ENCODE measurements at places on chromosomes 11 and 22. TPM values are rescaled to one million over a fixed set of nuclear protein-coding genes. Genes with fewer than 3 reads are reported as not detected.

GRCh38 chr11:83692675-83693074 lies 406.5 kb upstream of the CCDC90B start:
- DNase-seq: no peak

- DNase-seq: no peak
Measured at GRCh38 chr22:37526376-37526775, 7.2 kb upstream of the CARD10 start.

Gene DCUN1D5
- 23.8 TPM for polyA plus RNA-seq

DNA sequence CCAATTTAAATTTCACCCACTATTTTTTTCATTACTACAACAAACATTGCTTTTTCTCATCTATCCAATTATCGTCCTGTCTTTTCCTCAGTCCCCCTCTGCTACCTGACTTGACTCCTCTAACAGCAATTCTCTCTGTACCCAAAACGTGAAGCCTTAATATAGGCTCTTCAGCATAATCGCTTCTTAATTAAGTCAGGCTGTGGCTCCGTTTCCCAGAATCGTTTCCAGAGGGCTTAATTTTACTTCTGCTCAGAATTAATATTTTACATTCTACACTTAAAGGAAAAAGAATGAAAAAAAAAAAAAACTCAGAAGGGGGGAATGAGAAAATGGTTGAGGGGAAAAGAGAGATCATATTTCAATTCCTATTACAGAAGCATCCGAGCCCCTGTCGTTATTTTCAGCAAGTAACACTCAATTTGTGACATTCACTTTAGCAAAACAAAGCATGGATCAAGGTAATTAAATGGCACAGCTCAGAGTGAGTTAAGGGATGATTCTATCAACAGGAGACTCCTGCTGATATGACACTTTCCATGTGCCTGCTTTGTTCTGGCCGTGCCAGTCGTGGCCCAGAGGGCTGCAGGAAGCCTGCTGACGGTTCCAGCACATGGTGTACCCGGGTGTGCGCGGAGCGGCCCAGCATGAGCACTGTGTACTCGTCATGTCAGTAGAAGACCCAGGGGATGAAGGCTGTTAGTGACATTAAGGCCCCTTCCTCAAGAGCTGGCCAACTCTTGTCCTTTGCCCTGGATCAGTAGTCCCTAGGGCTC lies 272.5 kb downstream of the NTM start:
- no peak for DNase-seq

GRCh38 chr11:42234451-42234951 lies 775.0 kb upstream of the LRRC4C start:
- DNase-seq: no peak

DNA sequence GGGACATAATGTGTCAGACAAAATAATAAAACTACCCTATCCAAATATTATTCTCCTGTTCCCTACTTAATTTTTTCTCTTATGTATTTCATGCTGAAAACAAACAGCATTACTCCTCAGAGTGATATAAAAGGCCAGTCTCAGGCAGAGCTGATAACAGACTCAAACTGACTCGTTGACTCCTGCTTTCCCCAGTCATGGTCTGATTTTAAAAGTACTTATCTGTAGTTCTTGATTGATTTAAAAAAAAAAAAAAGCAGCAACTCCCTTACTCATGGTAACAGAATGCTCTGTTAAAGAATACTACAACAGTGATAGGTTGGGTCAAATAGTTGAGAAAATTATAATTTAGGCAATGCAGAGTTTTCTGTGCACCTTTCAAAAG lies 90.3 kb upstream of the BARX2 start:
- DNase-seq: no peak

Gene C1QTNF5
- 46.7 TPM for polyA plus RNA-seq

- DNase-seq: no peak
Measured at GRCh38 chr11:73961321-73961720, 10.5 kb downstream of the DNAJB13 start.

DNA sequence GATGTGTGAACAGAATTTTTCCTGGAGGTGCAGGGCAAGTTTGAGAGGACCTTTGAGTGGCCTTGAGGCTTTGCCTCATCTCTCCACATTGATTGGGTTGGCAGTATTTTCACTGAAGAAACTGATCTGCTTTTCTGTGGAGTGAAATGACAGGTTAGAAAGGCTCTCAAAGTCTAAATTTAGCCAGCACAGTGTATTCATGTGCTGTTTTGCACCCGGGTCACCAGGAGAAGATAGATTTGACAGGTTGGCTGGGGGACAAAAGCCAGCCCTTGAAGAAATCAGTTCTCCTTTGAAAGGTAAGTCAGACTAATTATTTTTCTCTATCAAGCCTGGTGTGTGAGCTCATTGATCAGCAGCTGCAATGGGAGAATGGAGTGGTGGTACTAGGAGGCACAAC lies 152.9 kb downstream of the DBX1 start:
- DNase-seq: no peak

Gene SLC22A9
- not detected for polyA plus RNA-seq

DNA sequence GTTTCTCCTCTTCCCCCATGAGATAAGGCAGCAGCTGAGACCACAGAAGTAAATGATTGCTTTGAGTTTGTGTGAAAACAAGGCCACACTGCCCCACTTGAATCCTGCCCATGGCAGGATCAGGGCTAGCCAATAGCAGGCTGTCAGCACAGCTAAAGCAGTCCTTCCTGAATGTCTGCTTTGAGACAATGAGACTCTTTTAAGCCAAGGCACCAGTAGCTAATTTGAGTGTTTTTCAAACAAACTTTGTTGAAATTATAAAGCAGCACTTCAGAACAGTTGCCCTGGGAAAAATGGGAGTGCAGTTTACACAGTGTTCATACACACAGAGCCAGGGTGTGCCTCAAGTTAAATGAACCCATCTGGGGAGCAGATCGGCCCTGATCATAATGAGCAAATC lies 103.5 kb upstream of the OR5AK2 start:
- DNase-seq: peak; percentile 18

Gene DLG2
- polyA plus RNA-seq: 3.4 TPM

GRCh38 chr22:23849009-23850006 lies 8.4 kb upstream of the SLC2A11 start:
- DNase-seq: no peak

DNA sequence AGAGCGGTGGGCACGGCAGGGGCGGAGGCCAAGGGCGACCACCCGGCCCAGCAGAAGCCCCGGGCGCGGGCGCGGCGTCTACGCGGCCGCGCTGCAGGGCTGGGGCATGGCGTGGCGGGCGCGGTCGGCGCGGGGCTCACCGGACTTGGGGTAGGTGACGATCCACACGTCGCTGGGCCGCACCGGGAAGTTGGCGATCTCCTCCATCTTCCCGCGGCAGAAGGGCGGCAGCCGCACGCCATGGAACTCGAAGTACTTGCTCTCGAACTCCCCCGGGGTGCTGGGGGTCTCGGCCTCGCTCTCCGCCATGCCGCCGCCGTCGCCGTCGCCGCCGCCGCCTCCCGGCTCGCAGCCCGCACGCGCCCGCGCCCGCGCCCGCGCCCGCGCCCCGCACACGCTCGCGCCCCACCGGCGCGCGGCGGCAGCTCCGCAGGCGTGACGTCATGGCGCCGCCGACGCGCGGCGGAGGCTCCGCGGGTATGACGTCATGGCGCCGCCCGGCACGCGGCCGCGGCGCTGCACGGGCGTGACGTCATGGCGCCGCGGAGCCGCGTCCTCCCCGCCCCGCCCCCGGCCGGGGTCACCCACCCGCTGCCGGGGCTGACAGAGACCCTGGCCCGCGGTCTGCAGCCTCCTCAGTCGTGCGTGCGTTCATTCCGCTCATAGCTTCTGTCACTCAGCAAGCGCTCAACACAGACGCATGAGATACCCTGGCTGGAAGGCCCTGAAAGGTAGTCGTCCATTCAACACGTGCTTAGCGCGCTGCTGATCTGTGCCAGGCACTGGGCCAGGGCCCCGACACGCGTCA lies at the start of gene SULT4A1:
Gene SULT4A1 (minus strand): TSS at position 440 of the 808 bp plus-strand sequence. CDS start 131 bp downstream, at position 309.
- DNase-seq: no peak

Gene MYEOV
- 0.13 TPM for polyA plus RNA-seq

DNA sequence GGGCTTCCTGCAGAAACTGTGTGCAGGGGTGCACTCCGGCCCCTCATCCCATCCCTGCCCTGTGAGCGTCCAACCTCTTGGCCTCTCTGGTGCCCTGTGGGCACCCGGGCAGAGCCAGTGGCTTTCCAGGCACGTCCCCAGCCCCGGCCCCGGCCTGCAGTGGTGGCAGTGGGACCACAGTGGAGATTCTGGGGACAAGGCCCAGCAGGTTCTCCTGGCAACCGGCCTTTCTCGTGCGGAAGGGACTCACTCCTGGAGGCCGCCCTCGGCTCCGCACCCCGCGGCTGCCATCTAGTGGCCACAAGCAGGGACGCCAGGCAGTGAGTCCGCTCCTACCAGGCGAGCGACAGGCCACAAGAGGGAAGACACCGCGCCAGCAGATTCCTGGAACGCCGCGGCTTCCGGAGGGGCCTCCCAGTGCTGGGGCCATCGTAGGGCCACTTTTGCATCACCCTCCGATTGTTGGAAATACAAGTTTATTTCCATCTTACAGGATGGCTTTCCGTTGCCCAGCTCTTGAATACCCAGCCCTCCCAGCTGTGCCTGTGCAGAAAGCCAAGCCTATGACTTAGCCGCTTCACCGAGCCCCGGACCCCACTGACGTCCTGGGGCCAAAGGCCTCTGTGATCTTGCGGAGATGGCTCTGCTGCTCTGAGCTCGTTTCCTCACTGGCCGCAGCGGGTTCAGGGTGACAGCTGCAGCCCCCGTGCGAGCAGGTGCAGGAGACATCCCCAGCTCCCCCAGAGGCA lies 357.3 kb downstream of the CTTN start:
- DNase-seq: peak; percentile 7

DNA sequence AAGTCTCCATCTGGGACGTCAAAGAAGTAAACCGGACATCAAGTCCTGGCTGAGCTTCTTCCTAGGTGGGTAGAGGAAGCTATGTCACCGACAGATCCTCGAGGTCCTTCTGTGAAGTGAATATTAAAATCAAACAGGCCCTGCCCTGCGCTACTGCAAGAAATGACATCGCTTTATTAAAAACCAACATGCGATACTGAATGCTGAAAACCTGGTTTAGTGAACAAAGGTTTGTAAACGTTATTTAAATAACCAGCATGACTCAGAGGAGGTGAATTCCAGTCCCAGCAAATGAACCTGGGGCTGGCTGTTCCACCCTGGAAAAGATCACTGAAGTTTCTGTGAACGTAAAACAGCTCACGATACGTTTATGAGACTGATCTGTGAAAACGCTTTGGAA lies 645 bp downstream of the RTCB start:
- no peak for DNase-seq

DNA sequence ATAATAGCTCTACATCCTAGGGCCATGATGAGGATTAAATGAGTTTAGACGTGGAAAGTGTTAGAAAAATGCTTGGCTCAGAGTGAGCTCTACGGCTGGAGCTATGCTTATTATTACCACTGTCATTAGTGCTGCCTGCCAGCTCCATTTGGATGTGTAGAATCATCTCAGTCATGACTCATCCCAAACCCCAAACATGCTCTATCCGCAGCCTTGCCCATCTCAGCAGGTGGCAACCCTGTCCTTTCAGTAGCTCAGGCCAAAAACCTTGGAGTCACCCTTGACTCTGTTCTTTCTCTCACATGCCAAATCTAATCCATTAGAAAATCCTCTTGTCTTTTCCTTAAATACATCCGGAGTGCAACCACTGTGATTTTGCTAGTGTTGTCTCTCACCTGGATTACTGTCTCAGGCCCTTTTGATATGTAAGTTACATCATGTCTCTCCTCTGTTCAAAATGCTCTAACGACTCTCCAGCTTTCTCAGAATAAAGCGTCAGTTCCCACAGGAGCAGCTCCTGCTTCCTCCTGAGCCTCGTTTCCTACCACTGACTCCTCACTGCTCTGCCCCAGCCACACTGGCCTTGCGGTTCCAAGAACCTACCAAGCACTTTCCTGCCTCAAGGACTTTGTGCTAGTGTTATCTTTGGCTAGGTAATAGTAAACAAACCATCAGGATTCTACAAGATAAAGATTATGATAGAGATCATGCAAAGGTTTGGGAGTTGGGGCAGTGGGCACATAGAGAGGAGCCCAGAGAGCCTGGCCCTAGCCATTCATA lies 10.5 kb upstream of the CHRM1 start:
- DNase-seq: no peak

GRCh38 chr22:37309211-37310074 lies 27.1 kb downstream of the CYTH4 start:
- no peak for DNase-seq

Gene SMIM35
- 0.03 TPM for polyA plus RNA-seq

- no peak for DNase-seq
Measured at GRCh38 chr22:30305519-30305905, 16.2 kb upstream of the CASTOR1 start.
